Frontal cortex (tissue), 4 donors: ENCODE measurements at places on chromosomes 7 and 10.

DNA sequence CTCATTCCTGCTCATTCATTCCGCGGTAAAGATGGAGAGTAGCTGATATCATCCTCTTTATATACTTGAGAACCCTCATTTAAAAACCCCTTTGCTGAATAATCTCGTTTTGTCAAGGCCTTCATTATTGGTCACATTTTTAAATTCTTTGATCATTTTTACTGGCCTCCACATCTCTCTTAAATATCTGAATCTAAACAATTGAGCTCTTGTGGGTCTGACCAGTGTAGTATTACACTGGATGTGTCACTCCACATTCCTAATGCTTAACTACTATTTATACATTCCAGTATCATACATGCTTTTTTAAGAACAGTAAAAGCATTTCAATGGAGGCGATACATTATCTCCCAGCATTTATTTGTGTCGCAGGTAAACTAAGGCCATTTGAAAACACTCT lies 12.6 kb upstream of the PRPS1L1 start:
- DNase-seq, result no peak

DNA sequence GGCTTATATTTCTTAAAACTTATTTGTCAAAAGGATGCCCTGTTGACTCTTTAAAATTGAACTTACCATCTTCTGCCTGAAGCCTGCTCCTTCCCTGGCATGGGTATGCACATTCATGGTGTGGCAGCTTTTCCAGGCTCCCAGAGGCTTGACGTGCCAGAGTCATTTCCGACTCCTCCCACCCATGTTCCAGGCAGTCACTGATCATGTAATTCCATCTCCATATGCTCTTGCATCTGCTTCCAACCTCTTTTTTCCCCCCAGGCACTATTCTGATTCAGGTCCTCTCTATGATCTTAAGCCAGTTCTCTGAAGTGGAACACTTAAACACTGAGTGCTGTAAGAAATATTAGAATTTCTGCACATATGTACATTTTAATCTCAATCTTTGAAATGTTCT lies 82.2 kb downstream of the CFAP58 start:
- no peak for DNase-seq

GRCh38 chr7:120502825-120503224 lies 229.8 kb downstream of the KCND2 start:
- no peak for DNase-seq

DNA sequence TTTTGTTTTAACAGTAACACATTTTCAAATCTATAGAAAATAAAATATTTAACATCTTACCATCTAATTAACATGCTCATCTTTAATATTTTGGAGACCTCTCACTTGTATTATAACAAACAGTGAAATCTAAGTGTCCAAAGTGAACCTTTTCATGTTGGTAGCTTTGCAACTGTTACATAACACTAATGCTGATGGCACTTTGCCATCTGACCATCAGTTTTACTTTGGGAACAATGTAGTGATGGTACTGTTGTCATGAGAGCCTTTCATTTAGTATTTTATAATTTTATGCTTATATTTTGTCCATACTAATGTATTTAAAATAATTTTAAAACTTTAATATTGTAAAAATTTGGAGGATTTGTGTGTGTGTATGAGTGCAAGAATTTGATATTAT lies 1017.0 kb upstream of the KCND2 start:
- no peak for DNase-seq

GRCh38 chr10:12902135-12902572 lies 99.4 kb downstream of the CCDC3 start:
- peak; percentile 69 for DNase-seq
